Stimulated activated naive CD8-positive, alpha-beta T cell treated with anti-CD3 and anti-CD28 coated beads, Interleukin-15, Interleukin-2, amounts not matched to agents 100 U/mL and 50 U/mL, for 24 hours (primary cell): ENCODE measurements at places on chromosomes 11 and 22.

DNA sequence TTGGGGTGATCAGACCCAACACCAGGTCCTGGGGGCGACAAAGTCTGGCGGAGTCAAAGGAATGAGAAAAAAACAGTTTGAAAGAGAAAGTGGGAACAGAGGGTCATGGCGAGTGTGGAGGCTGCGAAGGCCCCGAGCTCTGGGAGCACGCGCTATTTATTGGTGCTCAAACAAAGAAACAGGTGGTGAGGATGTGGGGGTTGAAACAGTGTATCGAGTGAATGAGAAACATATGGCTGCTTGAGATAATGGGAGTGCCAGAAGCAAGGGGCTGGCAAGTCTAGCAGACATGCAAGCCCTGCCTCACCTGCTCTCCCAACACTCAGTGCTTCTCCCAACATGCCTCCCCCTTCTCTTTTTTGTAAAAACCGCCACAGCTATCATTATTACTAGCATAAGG, 7.8 kb upstream of the DUSP18 start:
- DNase-seq = no peak

DNA sequence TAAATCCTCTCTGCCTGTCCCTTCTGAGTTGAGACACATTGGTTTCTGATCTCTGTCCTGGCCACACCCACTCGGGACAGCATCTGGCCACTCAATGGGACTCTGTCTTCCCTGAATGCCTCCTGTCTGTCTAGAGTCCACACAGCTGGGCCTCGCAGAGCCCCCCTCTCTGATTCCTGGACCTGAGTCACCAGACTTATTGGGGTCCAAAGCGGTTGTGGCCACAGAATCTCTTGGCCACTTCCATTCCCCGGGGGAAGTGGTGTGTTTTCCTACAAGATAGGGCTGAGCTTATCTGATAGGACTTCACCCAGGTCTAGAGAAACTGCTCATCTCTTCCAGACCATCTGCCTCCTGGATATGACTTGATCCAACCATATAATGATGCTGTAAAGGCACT, 57.4 kb upstream of the WNT11 start:
- no peak for DNase-seq

DNA sequence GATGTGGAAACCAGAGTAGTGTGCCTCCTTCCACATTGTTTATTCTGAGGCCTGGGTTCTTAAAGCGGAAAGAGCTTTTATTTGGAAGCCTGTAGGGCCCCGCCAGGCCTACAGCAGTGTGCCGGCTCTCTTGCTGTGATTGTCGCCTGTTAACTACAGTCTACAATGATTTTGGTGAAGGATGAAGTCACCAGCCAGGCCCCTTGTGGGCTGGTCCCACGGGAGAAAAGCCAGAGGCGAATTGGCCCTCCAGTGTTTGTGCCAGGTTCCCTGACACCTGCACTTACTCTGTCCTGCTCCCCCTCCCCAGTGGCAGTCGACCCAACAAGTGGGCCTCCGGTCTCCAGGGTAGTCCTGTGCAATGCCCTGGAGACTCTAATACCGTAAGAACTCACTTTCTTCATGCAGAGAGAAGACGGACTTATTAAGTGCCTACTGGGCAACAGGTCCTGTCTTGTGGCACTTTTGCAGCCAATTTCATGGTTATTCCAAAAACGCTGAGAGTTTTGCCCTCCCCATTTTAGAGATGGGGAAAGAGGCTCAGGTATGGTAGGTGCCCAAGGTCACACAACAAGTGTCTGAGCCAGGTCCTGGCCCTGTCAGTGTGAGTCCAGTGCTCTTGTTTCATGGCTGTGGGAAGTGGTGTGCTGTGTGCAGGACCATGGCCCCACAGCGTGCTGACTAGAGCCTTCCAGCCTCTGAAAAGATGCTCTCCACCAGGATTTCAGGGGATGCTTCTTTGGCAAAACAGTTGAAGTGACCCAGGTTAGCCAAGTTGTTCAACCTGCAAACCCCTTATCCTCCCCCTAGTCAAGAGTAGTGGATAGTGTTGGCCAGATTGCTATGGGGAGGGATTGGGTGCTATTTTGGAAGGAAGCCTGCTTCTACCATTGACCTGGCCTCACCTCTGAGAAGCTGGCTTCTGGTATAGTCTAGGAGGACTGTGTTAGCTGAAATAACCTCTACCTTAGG, 1.4 kb downstream of the MICAL2 start:
- no peak for DNase-seq

GRCh38 chr22:42959576-42960509, 55.1 kb downstream of the PACSIN2 start:
- DNase-seq = no peak

GRCh38 chr11:3609416-3610265, 32.2 kb downstream of the ART5 start:
- DNase-seq = peak; percentile 21
